ENCODE measurements at places on chromosomes 1 and 21. TPM values are rescaled to one million over a fixed set of nuclear protein-coding genes. Genes with fewer than 3 reads are reported as not detected.
A peak's percentile ranks its signal among the peaks of the same experiment; 100 is the strongest.

- no peak for DNase-seq
These were observed 51.0 kb downstream of the NME7 start for GRCh38 chr1:169316556-169316955.

DNA sequence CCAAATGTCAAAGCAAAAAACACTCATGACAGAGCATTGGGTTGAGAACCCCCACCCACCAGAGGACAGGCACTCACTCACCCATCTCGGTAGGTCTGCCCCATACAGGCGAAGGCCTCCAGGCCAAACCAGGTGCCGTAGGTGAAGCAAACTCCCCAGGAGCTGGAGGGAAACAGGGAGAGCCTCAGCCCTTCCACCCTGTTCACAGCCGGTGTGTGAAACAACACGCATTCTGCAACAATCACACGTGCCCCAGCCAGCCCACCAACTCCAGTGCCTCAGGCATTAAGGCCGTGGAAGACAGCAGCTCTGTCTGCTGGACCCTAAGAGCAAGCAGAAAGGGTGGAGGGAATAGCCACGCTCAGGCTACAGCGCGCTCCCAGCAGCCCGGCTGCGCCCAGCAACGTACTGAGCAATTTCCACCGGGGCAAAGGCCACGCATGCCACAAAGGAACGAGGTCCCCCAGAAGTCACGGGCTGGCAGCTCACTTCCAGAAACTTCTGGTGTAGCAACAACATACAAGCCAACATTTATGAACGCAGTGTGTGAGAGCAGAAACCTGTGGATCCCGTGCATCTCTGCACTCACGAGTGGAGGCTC is 11.4 kb upstream of the SPATC1L start:
- DNase-seq, result no peak

GRCh38 chr1:206469411-206469932 is 804 bp upstream of the IKBKE start:
- no peak for DNase-seq

DNA sequence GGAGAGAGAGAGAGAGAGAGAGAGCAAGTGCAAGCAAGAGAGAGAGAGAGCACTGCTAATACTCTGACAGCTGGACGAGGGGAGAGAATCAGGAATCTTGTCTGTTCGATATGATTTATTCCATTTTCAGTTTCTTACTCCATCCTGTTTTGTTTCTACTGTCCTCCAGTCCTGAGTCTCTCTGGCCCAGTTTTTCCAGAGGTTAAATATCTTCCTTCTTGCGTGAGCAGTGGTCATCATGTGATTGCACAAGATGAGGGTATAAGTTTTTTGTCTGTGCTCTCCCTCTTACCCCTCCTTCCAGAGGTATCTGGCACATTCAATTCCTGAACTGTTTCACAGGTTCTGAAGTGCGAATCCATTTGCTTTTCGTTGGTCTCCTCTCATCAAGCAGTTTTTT is 16.8 kb downstream of the UBE2U start:
- no peak for DNase-seq

GRCh38 chr1:23989263-23989662 is 9.1 kb upstream of the SRSF10 start:
- no peak for DNase-seq

DNA sequence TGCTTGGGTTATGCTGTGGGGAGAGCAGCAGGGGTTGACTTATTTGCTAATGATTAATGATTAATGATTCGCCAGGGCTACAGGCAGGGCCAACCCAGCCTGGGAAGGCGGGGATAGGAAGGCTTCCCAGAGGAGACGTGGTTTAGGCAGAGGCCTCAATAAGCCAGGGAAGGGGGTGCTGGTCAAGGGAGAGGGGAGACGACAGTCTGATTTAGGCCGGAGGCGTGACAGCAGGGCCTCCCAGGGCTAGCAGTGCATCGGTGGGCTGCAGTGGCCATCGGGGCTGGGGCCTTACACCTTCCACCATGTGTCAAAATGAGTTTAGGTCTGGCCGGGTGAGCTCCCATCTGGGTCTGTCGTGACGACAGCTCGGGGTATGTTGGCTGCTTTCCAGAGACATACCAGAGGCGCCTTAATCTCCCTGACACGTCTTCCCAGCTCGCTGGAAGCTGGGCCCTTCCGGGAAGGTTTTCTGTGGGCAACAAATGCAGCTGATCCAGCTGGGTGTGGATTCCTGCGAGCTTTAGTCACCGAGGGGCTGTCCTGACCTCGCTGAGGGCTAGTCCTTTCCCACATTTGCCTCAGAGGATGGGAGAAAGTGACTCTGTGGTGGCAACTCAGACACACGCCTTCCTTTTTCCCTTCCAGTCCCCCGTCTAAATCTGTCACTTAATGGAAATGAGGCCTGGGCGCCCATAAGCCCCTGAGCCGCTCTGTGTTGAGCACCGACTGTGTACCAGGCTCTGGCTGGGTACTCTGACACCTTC is 3.7 kb upstream of the SLC1A7 start:
- DNase-seq, result peak; percentile 95

DNA sequence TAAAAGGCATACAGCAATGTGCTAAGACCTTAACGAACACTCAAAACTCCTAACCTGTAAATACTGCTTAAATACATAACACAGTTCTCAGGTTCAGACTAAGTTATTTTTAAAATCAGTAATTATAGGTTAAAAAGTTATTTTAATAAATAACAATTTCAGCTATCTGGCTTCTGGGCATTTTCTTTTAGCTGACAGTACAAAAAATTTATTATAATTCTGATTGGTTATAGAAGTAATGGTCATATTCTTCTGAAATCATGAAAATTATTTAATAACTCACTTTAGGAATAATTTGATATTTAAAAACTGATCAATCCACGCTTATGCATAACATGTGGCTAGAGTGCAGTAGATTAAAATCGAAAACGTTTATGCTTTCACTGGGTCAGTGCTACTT is 10.7 kb downstream of the RGS18 start:
- no peak for DNase-seq

DNA sequence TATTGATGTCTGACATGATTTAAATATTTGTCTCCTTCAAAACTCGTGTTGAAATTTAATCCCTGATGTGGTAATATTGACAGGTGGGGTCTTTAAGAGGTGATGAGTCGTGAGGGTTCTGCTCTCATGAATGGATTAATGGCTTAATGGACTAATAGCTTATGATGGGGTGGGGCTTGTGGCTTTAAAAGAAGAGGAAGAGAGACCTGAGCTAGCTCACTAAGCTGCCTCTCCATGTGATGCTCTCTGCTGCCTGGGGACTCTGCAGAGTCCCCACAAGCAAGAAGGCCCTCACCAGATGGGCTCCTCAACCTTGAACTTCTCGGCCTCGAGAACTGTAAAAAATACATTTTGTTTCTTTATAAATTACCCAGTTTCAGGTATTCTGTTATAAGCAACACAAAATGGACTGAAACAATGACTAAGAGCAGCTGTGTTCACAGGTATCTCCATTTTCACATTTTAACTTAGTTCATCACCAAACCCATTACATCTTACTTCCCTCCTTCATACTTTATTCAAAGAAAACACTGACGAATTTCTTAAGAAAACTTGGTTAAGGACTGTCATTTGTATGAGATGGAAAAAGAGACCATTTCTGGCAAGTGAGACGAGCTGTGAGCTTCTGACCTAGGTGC is 12.1 kb upstream of the AIM2 start:
- no peak for DNase-seq

DNA sequence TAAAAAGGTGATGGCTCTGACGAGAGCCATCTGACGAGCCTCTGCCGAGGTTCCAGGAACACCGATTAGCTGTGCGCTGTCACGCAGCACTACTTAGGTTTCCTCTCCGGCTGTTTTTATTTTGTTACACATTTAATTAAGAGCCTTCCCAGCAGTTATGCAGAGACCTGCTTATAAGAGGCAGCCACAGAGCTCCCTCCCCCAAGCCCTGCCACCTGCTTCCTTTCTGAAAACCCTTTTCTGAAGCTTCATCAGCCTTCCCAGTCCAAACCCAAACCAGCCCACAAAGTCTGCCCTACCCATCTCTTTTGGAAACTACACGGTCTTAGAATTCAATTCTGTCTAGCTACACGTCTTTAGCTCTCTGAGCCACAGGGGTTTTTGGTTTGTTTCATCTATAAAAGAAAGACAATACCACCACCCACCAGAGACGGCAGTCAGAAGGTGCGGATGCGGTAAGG is 49.1 kb downstream of the ERI3 start:
- DNase-seq, result no peak

BTBD8 gene
- 3.0 TPM for total RNA-seq

CFHR2 gene
- not detected for total RNA-seq

WARS2 gene
- 33.2 TPM for total RNA-seq

ANXA9 gene
- 0.68 TPM for total RNA-seq

ANKRD34A gene
- total RNA-seq, result 1.0 TPM

FAM89A gene
- total RNA-seq, result 26.9 TPM

HTR6 gene
- total RNA-seq, result not detected

Data from lung (tissue), 17 donors.